ENCODE measurements at places on chromosomes 3 and 15. TPM values are rescaled to one million over a fixed set of nuclear protein-coding genes. Genes with fewer than 3 reads are reported as not detected.

LRRC49 gene
- 14.2 TPM for total RNA-seq

FAM43A gene
- 11.4 TPM for total RNA-seq

KY gene
- total RNA-seq, result 0.50 TPM

SLC24A5 gene
- total RNA-seq, result not detected

All from kidney (tissue), 22 donors.